ENCODE measurements at places on chromosomes 7 and 10. TPM values are rescaled to one million over a fixed set of nuclear protein-coding genes. Genes with fewer than 3 reads are reported as not detected.

Gene ACTL6B
- not detected for total RNA-seq

Gene MMP21
- not detected for total RNA-seq

Gene MSMB
- total RNA-seq: 4.0 TPM

Gene EPO
- total RNA-seq: 1.1 TPM

Gene HOXA2
- 1.8 TPM for total RNA-seq

Gene PRKG1
- total RNA-seq: 0.12 TPM

Gene OSBPL3
- 45.1 TPM for total RNA-seq

Gene SEC23IP
- total RNA-seq: 116 TPM

Gene TAS2R60
- not detected for total RNA-seq

Gene ARMC3
- total RNA-seq: 0.61 TPM

Gene VWA2
- total RNA-seq: 1.2 TPM

Gene LDB3
- total RNA-seq: 0.09 TPM

Gene MYL7
- total RNA-seq: 16.2 TPM

Gene VPS41
- total RNA-seq: 73.9 TPM

Gene SUN3
- not detected for total RNA-seq

Gene HOXA5
- total RNA-seq: 4.9 TPM

Gene FAM241B
- total RNA-seq: 24.9 TPM

Gene WDFY4
- total RNA-seq: not detected

Gene FAM20C
- total RNA-seq: 34.0 TPM

Gene RUFY2
- total RNA-seq: 42.4 TPM

Gene H2BK1
- total RNA-seq: not detected

Gene NEURL1
- total RNA-seq: 0.91 TPM

Gene PON1
- not detected for total RNA-seq

Gene HGF
- total RNA-seq: not detected

Gene DEPP1
- total RNA-seq: 7.0 TPM

Gene ODAD2
- not detected for total RNA-seq

Gene MGAM2
- 0.70 TPM for total RNA-seq

Gene GRID2IP
- total RNA-seq: 0.65 TPM

Gene SLC25A40
- 21.1 TPM for total RNA-seq

Gene CRYGN
- total RNA-seq: not detected

Gene OIT3
- total RNA-seq: not detected

Gene PAPOLB
- not detected for total RNA-seq

Gene C10orf62
- total RNA-seq: not detected

Gene OR6B1
- total RNA-seq: not detected

Gene NUTM2E
- 0.14 TPM for total RNA-seq

Gene SORCS1
- not detected for total RNA-seq

Gene JCAD
- 13.0 TPM for total RNA-seq

Gene KAZALD1
- 42.3 TPM for total RNA-seq

Gene NME8
- total RNA-seq: not detected

Gene COL26A1
- 23.3 TPM for total RNA-seq

Gene GNAT3
- total RNA-seq: not detected

Gene PIP
- not detected for total RNA-seq

Gene GDF2
- total RNA-seq: not detected

Gene GARIN1A
- total RNA-seq: 0.79 TPM
